ENCODE measurements at places on chromosomes 4 and X.

DNA sequence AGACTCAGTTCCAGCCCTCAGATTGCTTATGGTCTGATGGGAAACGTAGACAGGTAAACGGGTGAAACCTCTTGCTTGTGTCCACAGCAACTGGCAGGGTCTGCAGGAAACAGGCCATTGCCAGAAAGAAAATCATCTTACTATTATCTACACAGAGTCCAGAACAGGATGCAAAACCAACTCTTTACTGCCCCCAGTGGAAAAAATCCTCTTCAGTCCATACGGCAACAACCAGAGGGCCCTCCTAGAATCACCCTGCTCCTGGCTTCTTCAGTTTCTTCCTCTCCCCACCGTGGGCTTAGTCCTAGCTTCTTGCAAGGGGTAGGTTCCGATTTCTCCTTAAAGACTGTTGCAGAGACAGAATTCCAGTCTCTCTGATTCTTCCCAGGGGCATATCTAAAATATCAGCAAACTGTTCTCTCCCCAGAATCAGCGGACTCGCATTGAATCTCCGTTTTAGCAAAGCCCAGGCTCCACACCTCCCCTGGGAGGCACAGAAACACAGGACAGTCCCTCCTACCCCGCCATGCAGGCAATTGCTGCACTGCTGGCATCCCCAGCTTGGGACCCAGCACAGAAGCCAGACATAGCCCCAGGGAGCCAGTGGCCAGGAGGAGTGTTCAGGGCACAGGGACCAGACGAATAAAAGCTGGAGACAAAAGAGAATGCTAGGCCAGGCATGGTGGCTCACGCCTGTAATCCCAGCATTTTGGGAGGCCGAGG, 41.0 kb upstream of the SH3RF1 start:
- H3K27ac ChIP-seq, result no peak overlapping the region
- H3K4me3 ChIP-seq, result no peak overlapping the region
- DNase-seq, result peak; percentile 20
- H3K4me1 ChIP-seq, result no peaks in the 10 kb centered on the region
- no peaks in the 10 kb centered on the region for H3K27me3 ChIP-seq

- peaks cover 85% of the 10 kb centered on the region for H3K27me3 ChIP-seq
- H3K27ac ChIP-seq, result no peak overlapping the region
- H3K4me3 ChIP-seq, result no peak overlapping the region
Measured at GRCh38 chr4:8324640-8325239, 55.2 kb downstream of the HTRA3 start.

DNA sequence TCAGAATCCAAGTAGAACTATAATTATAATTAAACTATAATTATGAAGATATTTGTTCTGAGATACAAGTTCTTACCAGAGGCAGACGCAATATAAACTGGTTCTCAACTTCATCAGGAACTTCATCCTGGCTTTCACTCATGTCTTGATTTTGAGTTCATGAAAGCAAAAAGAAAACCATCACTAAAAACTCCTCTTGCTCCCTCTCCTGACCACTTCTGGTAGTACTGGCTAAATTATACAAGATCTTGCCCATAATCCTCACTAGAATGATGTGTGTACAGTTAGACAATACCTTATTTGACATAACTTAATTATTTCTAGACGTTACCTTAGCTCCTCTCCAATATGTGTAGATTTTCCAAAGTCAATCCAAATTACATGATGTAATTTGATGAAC, 3.7 kb downstream of the TAF7L start:
- H3K27me3 ChIP-seq, result no peaks in the 10 kb centered on the region
- no peak overlapping the region for H3K27ac ChIP-seq
- H3K36me3 ChIP-seq, result no peaks in the 10 kb centered on the region

DNA sequence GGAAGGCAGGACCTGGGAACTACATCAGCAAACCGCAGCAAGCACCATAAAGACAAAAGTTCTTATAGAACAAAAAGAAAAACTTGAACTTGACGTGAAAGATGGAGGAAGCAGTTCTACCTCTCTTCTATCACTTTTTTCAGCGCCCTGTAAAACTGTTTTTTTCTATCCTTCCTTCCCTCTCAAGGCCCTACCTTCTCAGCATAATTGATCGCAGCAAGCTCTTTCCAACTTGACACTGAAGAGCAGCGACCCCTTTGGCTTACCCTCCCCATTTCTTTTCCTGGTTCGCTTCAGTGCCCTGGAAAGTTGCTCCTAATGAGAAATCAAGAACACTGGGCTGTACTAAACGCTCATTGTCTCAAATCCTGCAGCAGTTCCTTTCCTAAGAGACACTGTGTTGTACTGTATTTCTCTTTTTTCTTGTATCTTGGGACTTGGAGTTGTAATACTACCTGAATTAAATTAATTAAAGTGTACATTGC, 150.6 kb upstream of the SLC4A4 start:
- H3K4me1 ChIP-seq, result no peaks in the 10 kb centered on the region
- DNase-seq, result no peak
- no peaks in the 10 kb centered on the region for H3K27me3 ChIP-seq
- no peaks in the 10 kb centered on the region for H3K36me3 ChIP-seq
- peak overlapping the region; percentile 67 for H3K4me3 ChIP-seq
- H3K27ac ChIP-seq, result no peak overlapping the region

DNA sequence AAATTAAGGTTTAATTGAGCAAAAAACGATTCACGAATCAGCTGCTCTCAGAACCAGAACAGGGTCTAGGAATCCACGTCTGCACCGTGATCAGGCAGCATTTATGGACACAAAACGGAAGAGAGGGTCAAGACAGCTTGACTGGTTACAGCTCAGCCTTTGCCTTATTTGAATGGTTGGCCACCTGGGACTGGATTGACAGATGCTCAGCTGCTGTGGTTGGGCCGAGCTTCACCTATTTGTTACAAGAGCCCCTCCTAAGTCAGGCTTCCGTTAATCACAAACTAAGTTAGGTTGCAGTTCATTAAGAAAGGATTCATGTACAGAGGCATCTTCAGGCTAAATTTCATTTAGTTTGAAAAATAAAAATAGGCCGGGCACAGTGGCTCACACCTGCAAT, 50.6 kb upstream of the MAN2B2 start:
- no peaks in the 10 kb centered on the region for H3K36me3 ChIP-seq
- no peak overlapping the region for H3K4me3 ChIP-seq
- peak; percentile 32 for DNase-seq
- H3K27me3 ChIP-seq, result peaks cover 92% of the 10 kb centered on the region
- H3K4me1 ChIP-seq, result no peaks in the 10 kb centered on the region

DNA sequence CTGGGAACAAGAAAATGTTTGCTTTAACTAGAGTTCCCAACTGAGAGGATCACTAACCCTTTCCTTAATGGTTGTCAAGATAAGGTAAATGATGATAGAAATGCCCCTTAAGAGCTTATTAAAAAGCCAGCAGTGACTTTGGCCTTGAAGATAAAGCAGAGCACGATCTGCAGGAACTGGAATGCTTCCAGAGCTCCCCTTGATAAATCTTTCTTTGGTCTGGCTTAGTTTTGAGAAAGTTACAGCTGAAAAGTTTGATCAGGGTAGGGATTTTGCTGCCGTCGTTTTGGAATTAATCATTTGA, 64.0 kb downstream of the PTTG2 start:
- H3K4me3 ChIP-seq, result no peak overlapping the region
- DNase-seq, result no peak
- H3K4me1 ChIP-seq, result peaks cover 7% of the 10 kb centered on the region
- no peak overlapping the region for H3K27ac ChIP-seq
- H3K36me3 ChIP-seq, result no peaks in the 10 kb centered on the region
- no peaks in the 10 kb centered on the region for H3K27me3 ChIP-seq

GRCh38 chrX:118579417-118579816, 83.8 kb downstream of the DOCK11 start:
- DNase-seq, result no peak
- H3K36me3 ChIP-seq, result no peaks in the 10 kb centered on the region
- no peak overlapping the region for H3K27ac ChIP-seq
- no peaks in the 10 kb centered on the region for H3K27me3 ChIP-seq
- H3K4me1 ChIP-seq, result no peaks in the 10 kb centered on the region

DNA sequence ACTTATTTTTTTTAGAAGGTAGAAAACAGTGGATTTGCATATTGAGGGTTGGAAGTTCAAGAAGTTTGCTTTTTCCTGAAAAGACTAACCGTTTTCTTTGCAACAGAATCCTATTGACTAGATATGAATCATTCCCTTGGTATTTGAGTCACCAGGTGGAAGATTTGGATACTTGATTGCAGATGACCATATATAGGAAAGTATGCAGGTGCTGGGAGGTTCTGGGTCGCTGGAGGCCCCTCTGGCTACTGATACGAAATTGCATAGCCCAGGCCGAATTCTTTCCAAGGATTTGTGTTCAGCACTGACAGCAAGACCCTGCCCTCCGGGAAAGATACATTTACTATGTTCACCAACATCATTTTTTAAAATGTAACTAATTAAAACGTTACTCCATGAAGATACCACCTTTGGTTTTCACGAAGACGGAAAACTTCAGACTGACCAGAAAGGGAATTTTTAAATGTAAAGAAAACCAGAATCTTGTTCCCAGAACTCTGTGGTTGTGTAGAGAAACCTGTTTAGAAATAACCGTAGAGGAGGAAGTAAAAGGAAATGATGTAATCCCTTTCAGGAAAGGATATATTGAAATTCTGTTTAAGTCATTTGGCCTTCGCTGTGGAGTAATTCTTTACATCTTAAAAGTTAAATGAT, 946 bp downstream of the ANXA3 start:
- no peak for DNase-seq
- H3K27me3 ChIP-seq, result no peaks in the 10 kb centered on the region
- H3K4me1 ChIP-seq, result no peaks in the 10 kb centered on the region
- no peak overlapping the region for H3K27ac ChIP-seq

Data from MM.1S (cell line).